ENCODE measurements at places on chromosomes 5 and 9. TPM values are rescaled to one million over a fixed set of nuclear protein-coding genes. Genes with fewer than 3 reads are reported as not detected.
A peak's percentile ranks its signal among the peaks of the same experiment; 100 is the strongest.

DNA sequence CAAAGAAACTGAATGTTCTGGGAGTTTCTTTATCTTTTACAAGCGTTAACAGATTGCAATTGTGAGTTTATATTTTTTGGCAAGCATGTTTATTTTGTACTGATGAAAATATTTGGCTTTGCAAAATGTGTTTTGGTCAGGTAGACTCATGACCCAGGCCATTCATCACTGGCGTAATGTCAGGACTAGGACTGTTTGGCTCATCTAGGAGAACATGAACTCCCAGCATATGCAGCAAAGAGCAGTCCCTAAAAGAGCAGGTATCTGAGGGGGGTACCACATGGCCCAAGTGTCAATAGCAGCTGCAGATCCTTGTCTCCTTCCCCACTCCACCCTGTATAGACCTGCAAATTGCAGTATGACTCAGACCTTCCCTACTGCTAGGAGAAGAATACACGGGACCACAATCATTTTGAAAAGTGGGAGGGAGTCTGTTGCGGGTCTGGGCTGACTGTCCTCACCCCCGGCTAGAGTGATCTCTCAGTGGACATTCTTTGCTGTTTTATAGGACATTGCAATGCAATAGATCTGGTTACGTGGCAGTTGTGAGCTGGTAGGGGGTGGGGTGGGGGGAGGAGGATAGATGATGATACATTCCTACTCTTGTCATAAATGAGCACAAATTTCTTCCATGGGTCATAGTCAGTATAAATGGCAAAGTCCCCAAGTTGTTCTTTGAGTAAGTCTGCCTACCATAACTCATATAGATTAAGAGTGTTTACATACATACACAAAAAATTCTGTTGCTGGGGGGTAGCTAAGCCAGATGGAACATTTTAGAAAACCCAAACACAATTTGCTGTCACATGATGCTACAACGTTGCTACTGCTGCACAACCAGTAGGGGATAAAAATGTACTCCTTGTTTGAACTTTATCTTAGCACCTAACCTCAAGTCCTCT, 20.8 kb upstream of the SNCAIP start:
- no peaks in the 10 kb centered on the region for H3K4me1 ChIP-seq
- H3K36me3 ChIP-seq = no peaks in the 10 kb centered on the region
- DNase-seq = no peak
- H3K4me3 ChIP-seq = no peak overlapping the region
- H3K27me3 ChIP-seq = no peaks in the 10 kb centered on the region

LVRN gene
- polyA plus RNA-seq = 0.27 TPM

DNA sequence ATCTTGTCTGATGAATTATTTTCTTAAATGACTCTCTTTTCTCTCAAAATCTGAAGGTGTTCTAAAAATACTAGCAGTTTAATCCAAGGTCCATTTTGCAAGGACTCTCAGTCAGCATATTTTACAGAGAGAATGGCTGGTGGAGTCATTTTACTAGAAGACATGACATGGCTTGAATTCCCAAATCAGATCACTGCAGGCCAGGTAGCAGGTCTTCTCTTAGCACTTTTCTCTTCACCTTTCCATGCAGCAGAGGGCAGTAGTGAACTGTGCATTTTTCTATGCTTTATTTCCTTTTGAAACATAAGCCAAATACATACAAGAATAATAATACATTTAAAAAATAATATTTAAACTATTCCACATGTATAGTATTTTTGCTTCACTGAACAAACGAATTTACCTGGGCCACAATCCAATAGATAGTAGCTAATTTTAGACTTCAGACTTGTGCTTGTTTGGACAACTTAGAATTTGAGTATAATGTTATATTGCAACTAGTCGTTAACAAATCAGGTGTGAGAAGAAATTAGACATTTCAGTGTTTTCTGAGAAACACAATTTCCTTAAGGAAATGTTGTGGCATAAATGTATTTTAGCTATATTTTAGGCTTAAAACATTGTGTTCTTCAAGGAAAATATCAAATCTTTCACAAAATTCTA, 289.4 kb upstream of the DAB2 start:
- H3K27me3 ChIP-seq = no peaks in the 10 kb centered on the region
- H3K36me3 ChIP-seq = no peaks in the 10 kb centered on the region
- no peaks in the 10 kb centered on the region for H3K4me1 ChIP-seq
- no peak overlapping the region for H3K27ac ChIP-seq

GRCh38 chr5:26828294-26828693, 210.1 kb downstream of the CDH9 start:
- no peaks in the 10 kb centered on the region for H3K4me1 ChIP-seq
- H3K27me3 ChIP-seq = no peaks in the 10 kb centered on the region
- DNase-seq = no peak
- no peak overlapping the region for H3K27ac ChIP-seq
- H3K4me3 ChIP-seq = no peak overlapping the region
- no peaks in the 10 kb centered on the region for H3K36me3 ChIP-seq

DNA sequence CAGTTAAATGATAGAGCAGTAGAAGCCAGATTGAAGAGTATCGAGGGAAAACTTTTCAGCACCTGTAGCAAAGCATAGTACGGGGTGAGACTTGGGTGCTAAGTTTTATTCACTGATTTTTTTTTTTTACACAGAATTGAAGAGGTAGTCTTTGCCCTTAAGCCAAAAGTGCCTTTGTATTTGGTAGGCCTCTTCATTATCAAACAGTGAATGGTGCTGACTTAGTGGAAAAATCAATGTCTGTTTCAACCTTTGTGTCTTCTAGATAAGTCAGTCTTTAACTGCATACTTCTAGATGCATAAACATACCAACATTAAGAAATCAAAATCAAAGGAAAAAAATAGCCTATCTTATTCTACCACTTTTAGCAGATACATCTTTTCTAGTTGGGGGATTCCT, 13.7 kb downstream of the RNF14 start:
- peaks cover 59% of the 10 kb centered on the region for H3K36me3 ChIP-seq
- peaks cover 16% of the 10 kb centered on the region for H3K4me1 ChIP-seq

GRCh38 chr9:109401169-109401989, 80.5 kb upstream of the EPB41L4B start:
- no peak overlapping the region for H3K27ac ChIP-seq
- H3K27me3 ChIP-seq = no peaks in the 10 kb centered on the region
- no peak overlapping the region for H3K4me3 ChIP-seq
- peak; percentile 40 for DNase-seq
- H3K4me1 ChIP-seq = no peaks in the 10 kb centered on the region

DNA sequence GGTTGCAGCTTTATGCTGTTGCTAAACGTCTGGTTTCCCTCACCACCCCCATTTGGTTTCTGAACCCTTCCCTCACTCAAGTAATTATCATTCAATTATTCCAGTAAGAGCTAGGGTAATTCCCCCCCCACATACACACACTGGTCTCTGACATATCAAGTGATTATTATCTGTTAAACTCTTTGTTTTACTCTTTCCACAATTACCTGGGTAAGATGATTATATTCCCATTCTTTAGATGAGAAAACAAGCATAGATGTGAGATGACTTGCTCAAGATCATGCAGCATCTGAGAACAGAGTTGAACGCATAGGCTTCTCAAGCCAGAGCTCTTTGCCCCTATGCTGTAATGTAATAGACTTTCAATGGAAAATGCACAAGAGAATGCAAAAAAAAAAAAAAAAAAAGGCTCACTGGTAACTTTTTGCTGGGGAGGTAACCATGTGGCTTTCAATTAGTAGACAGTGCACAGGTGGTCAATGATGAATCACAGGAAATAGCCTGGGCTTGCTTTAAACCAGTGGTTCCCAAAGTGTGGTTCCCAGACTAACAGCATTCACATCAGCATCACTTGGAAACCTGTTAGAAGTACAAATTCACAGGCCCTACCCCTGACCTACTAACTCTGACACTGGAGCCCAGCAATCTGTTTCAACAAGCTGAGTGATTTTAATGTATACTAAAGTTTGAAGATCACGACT, 87.6 kb downstream of the PIK3R1 start:
- H3K36me3 ChIP-seq = peaks cover 20% of the 10 kb centered on the region
- H3K27me3 ChIP-seq = no peaks in the 10 kb centered on the region

- no peaks in the 10 kb centered on the region for H3K27me3 ChIP-seq
- H3K36me3 ChIP-seq = no peaks in the 10 kb centered on the region
- no peak overlapping the region for H3K27ac ChIP-seq
- no peak overlapping the region for H3K4me3 ChIP-seq
- DNase-seq = no peak
Observed at GRCh38 chr5:107567901-107568671, 102.7 kb downstream of the EFNA5 start.

DNA sequence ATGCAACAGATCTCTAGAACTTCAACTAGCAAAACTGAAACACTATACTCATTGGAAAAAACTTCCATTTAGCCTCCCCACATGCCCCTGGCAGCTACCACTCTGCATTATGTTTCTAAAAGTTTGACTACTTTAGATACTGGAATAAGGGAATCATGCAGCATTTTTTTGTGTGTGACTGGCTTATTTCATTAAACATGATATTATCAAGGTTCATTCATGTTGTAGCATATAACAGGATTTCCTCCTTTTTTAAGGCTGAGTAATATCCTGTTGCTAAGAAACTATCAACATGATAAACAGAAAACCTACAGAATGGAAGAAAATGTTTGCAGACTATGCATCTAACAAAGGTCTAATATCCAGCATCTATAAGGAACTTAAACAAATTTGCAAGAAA, 597.9 kb downstream of the DMRTA1 start:
- H3K27me3 ChIP-seq = no peaks in the 10 kb centered on the region
- no peak overlapping the region for H3K27ac ChIP-seq
- no peak for DNase-seq
- no peak overlapping the region for H3K4me3 ChIP-seq
- H3K36me3 ChIP-seq = no peaks in the 10 kb centered on the region
- H3K4me1 ChIP-seq = no peaks in the 10 kb centered on the region

- no peak overlapping the region for H3K27ac ChIP-seq
- DNase-seq = peak; percentile 36
Observed at GRCh38 chr5:171629628-171630349, 155.8 kb upstream of the SMIM23 start.

PFN3 gene
- polyA plus RNA-seq = not detected

- no peak for DNase-seq
- H3K36me3 ChIP-seq = no peaks in the 10 kb centered on the region
- H3K4me1 ChIP-seq = no peaks in the 10 kb centered on the region
- no peak overlapping the region for H3K27ac ChIP-seq
- H3K4me3 ChIP-seq = no peak overlapping the region
Observed at GRCh38 chr9:125885405-125886034, 138.3 kb downstream of the PBX3 start.

DNA sequence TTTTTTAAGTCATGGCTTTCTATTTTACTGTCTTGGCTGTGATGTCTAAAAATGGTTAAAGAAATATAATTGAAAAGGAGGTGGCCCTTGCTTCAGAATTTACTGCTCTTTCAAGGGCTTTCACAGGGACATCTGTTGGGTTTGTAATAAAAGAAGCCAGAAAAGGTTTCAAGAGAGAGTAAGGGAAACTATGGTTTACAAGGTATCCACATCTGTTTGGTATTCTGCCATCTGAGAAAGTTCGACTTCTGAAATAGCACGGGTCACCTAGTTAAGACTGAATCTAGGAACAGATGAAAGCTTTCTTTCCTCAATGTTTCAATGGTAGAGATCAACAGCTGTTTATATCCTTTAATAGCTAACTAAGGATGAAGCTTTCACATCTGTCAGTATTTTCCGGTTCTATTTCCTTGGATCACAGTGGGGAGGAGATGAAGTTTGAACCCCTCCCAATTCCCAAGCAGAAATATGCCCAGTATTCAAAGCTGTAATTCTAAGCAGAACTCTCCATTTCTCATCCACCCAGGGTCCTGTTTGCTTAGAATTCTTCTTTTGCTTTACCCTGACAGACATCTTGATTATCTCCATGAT, 72.8 kb upstream of the IFNK start:
- H3K4me3 ChIP-seq = no peak overlapping the region
- peak overlapping the region; percentile 14 for H3K27ac ChIP-seq
- no peaks in the 10 kb centered on the region for H3K27me3 ChIP-seq
- no peak for DNase-seq
- H3K4me1 ChIP-seq = peaks cover 12% of the 10 kb centered on the region
- peaks cover 27% of the 10 kb centered on the region for H3K36me3 ChIP-seq

DNA sequence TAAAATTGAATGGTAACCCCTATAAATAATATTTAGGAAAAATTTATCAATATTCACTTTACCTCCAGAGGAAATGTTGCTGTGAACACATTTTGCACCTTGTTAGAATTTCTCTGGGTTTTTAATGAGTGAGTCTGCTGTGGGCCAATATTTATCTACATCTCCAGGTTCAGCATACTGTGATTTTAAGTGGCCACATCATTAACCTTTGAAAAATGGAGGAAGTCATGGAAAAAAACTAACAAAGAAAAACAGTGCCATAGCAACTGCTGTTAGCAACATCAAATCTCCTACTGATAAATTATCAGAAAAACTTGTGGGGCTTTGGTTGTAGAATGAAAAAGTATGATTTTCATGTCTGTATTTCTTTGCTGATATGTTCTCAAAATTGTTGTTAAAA, 55.0 kb downstream of the CD180 start:
- H3K27ac ChIP-seq = no peak overlapping the region
- no peaks in the 10 kb centered on the region for H3K27me3 ChIP-seq
- no peak overlapping the region for H3K4me3 ChIP-seq
- H3K4me1 ChIP-seq = peaks cover 39% of the 10 kb centered on the region

NUTM2F gene
- polyA plus RNA-seq = not detected

DNA sequence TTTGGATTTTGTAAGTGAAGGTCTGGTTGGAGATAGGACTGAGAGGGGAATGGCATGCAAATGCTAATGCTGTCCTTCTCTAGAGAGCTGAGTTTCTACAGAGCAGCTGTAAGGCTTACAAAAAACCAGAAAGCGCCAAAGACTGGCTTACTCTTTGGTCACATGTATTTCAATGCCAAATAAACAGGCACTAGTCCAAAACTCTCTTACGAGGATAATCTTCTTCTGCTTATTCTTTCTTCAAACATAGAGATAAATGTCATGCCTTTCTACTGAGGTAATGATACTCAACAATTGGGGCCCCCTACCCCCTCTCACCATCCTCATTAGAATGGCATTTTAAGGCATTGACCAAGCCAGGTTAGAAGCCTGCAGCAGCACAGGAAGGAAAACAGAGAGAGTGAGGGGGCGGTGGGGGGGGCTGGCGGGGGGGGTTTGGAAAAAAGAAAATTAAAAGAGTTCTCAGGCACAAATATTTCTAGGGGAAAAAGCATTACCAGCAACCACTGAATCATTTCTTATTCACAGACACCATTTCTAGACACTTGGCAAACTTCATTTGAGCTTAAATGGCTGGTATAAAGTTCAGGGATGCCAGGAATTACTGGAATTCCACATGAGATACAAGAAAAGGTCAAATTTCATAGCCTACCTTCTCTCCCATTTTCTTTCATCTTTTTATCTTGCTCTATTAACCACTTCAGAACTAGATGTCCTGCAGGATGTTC, 34.0 kb downstream of the PUM3 start:
- no peaks in the 10 kb centered on the region for H3K4me1 ChIP-seq
- peak overlapping the region; percentile 35 for H3K27ac ChIP-seq
- peaks cover 30% of the 10 kb centered on the region for H3K36me3 ChIP-seq
- no peaks in the 10 kb centered on the region for H3K27me3 ChIP-seq
- DNase-seq = peak; percentile 30

Measured in large intestine (tissue), 12 donors.